ENCODE measurements at places on chromosomes 6 and 20.

DNA sequence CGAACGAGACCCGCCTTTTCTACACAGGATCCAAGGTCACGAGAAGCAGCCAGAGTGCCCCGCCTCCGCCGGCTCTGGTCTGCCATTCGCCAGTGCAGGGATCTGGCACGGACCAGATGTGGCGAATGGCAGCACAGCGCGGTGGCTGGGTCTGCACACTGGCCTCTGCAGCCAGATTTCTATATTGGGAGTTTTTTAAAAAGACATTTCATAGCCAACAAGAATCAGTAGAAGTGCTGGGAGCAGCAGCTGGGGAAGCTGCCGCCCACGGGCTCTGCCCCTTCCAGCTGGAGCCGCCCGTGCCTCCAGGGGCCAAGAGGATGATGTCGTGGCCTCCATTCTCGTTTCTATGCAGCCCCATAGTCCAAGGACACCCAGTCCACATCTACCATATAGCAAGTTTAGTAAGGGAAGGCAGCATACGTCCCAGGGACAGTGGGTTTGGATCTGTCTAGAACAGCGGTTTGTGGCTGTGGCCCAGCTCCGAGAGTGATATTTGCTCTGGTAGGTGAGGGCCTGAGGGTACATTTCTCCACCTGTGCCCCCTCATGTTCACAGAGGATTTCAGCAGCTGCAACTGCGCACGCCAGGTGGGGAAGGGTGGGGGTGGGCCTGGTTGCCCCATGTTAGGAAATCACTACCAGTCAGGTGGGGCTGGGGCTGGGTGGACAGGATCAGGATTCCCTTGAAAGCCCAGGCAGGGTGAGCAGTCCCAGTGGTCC is 333.7 kb downstream of the ZFAND3 start:
- DNase-seq: no peak

- no peak for DNase-seq
Measured at GRCh38 chr6:40399888-40400457, 187.2 kb downstream of the LRFN2 start.

GRCh38 chr6:30447237-30447636 is 42.1 kb upstream of the HLA-E start:
- no peak for DNase-seq

DNA sequence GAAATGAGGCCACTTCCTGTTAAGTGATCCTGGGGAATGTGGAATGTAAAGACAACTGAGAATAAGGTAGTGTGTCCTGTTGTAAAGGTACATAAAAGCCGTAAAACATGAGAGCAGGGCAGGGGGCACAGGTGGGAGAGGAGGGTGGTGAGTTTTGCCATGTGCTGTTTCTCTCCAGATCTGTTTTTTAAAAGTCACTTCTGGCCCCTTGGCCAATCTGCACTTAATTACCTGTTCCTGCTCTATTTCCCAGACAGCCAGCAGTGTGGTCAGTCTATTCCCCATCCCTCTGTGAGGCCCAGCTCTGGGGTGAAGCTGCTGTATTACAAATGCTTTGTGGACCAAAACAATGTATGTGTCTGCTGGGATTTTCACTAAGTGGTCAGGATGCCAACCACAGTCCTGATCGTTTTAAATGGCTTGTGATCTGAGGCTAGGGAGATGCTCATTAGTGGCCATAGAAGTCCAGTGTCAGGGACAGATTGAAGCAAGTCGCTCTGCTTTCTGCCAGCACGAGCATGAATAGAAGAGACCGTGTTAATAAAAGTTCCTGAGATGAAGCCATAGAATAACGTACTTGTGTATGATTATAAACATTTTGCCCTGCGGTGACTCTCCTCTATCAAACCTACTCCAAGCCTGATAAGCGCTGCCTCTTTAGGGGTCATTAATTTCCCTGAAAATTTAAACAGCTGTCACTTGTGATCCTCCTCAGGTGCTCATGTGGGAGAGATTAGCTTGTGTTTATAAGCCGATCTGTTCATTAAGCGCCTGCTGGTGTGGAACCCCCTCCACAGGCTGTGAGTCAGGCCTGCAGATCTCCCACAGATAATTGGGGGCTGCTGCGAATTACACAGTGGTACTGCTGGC is 111.8 kb upstream of the CENPW start:
- no peak for DNase-seq

DNA sequence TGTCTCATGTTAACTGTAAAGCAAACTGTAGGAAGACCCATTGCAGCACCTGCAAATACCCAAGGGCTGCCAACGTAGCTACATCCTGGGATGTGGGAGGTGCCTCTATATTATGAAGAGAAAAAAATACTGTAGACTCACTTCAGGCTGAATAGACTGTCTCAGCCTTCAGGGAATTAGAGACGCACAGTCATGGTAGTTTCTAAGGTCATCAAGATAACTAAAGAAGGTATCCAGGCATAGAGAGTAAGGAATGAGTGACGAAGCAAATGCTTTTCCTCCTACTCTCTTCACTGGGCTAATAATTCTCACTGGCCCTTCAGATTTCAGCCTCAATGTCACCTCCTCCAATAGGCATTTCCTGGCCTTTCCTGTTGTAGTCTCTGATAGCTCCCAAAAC is 121.6 kb upstream of the ECI2 start:
- DNase-seq: no peak

DNA sequence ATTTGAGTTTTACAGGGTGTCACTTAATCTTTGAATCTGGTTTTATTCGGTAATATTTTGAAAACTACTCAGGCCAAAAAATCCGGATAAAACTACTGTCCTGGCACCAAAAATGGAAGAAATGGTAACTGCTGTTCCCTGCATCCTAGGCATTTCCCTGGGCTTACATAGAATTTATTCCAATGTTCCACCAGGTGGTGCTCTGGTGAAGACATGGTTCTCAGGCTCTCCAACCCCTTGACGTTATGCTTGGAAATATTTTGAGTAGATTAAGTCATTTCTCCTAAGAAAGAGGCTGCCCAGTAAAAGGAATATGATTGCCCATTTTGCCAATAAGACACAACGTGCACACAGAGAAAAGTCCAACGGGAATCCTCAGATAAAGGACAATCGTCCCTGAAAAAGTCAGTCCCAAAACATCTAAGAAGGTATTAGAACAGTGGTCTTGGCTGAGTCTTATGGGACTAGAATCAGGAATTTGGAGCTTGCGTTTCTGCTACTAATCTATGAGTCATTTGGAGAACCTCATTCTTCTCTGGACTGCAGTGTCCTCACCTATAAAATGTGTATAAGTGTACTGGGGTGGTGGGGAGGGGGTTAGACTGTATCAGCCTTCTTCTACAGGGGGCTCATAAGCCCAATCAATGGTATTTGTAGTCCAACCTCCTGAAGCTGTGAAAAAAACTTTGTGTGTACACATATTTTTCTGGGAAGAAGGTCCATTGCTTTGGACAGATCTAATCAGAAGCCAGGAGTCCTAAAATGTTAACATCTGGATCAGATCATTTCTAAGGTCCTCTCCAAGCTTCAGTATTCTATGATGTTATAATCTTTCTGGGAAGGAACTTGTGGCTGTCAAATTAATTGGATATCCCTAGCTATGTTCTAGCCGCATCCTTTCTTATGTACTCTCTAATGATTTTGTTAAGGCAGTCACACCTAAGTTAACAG is 131.0 kb upstream of the BMP2 start:
- DNase-seq: peak; percentile 48

- DNase-seq: no peak
Measured at GRCh38 chr6:128606611-128607010, 86.2 kb upstream of the PTPRK start.

DNA sequence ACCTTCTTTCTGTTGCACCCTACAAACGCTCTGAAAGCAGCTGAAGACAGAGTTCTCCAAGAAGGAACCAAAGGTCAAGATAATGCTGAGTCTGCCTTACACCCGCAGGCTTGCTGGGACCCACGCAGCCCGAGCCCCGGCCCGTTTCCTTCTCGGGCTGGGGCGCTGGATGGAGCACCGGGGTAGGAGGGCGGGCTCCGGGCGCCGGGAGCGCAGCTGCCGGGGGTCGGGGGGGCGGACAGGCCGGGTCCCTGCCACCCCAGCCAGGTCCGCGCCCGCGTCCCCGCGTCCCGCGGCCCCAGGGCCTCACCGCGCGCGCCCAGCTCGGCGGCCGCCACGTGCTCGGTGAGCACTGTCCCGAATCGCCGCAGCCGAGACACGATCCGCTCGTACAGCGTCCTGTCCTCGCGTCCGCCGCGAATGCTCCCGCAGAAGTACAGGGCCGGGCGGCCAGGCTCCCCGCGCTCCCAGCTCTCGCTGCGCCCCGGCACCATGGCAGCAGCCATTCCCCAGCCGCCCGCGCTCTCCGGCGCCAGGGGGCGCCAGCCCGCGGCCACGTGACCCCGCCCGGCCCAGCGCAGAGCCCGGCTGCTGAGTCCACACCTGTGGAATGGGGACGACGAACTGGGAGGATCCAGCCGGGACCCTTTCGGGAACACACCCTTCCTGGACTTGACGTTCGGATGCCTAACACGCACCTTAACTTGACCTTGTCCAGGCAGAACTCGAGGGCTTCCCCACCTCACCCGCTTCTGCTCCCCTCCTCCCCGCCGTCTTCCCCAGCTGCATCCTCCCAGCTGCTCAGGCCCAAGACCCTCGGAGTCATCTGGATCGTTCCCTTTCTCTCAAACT is at the start of gene DNPH1:
TSS of gene DNPH1 (minus strand) at position 531 of the 852 bp plus-strand sequence. CDS start at position 506, 25 bp downstream.
- peak; percentile 93 for DNase-seq

GRCh38 chr20:32378461-32378860 is 20.3 kb downstream of the ASXL1 start:
- DNase-seq: no peak

- no peak for DNase-seq
Measured at GRCh38 chr20:57244221-57244585, 22.2 kb downstream of the BMP7 start.

- no peak for DNase-seq
Measured at GRCh38 chr6:130537447-130537846, 171.6 kb downstream of the TMEM200A start.

DNA sequence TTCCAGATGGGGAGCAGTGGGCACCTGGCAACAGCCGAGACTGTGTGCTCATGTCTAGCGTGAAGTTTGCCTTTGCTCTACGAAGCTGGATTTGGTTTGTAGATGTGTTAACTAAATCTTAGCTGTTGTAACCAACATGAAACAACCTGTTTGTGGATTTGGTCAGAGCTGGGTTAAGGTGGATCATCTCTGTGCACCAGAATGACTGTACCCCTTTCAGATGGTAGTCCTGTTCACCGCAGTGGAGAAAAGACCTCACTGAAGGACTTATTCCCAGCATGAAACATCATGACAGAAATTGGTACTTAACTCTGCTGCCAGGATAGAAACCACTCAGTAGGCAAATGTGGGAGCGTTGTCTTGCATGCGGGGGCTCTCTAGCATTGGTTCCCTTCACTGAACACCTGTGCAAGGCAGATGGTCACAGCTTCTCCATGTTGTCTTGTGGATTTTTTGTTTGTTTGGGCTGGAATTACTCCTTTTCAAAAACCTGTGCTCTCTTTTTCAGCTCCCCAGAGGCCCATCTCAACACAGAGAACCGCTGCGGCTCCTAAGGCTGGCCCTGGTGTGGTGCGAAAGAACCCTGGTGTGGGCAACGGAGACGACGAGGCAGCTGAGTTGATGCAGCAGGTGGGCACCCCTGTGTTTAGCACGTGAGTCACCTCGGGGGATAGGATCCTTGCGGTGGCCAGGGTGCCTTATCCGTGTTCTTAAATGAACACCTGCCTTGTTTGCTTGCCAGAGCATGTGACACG is 19.3 kb upstream of the EFCAB8 start:
- no peak for DNase-seq

DNA sequence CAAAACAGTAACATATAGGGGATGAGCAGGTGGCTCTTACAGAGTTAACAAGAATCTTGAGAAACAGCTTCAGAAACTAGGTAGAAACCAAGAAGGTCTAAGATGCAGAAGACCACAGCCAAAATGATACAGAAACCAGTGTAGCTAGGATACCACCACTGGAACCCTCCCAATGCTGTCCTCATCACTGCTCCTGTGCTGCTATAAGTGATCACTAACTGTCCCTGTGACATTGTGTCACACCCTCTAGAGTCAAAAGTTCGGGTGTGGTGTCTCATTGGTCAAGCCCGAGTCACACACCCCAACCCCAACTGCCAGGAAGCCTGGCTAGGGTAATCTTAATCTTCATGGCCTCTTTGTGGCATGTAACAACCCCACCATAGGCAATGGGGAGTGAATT is 153.1 kb downstream of the RCAN2 start:
- no peak for DNase-seq

Measured in Karpas-422 (cell line).